ENCODE measurements at places on chromosomes 3 and 15.

- DNase-seq = no peak
Observed at GRCh38 chr3:193885832-193886231, 250.1 kb upstream of the HES1 start.

DNA sequence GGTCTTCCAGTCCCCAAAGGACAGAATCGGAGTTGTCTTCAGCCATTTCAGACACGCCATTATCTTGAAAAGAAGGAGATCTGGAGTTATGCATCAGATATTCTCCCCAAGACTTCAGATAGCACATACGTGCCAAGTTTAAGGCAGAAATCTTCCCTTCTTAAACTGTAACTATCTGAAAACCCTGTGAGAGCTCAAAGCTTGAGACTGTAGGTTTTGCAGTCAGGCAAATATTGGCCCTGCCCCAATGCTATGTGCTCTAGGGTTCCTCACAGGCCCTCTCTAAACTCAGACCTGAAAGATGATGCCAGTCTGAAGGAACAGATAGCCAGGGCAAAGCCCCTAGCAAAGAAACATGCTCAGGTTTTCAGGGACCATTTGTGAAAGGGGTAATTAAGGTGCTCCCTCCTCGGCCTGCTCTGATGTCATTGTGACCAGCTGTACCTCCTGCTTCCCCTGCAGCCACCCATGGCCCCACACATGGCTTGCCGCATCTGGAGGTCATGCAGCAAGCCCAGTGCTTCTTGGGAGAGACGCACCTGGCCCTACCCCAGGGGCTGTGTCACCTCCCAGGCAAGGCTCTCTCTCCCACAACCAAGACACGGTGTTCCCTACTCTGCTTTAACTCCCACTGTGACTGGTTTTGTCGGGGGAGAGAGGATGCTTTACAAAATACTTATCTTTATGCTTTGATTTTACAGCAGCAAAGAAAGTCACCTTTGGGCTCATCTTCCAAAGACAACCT, 53.4 kb upstream of the POMGNT2 start:
- no peak for DNase-seq

DNA sequence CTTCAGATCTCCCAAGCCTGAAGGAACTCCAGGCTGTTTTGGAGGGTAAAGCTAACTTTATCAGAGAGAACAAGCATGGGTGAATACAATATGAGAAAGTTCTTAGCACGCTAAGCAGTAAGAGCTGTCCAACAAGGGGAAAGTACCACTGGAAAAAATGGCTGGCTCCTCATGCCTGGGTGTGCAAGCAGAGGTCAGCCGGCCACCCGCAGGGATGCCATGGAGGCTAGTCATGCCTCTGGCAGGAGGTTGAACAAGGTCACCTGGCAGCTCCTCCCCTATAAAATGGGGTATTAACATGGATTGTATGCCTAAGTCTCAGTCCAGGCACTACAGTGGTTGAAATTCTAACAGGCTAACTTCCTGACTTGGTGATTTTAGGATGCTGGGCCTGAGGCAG, 75.4 kb upstream of the SLC6A1 start:
- DNase-seq = no peak

DNA sequence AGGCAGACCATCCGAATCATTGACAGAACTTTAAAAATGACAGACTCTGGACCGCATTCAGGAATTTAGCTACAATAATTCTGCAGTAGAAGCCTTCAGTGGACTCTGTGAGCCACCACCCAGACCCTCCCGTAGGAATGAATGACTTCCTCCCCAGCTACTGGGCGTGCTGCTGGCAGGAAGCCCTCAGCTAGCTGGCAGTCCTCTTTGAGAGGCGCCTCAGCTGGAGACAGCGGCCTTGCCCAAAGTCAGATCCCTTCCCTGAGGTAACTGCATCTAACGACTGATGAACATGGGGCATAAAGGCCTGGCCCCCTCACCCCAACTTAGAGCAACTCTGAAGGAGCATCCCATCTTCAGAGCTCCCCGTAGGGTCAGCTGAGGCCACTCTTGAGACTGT, 25.8 kb downstream of the CRABP1 start:
- DNase-seq = no peak

DNA sequence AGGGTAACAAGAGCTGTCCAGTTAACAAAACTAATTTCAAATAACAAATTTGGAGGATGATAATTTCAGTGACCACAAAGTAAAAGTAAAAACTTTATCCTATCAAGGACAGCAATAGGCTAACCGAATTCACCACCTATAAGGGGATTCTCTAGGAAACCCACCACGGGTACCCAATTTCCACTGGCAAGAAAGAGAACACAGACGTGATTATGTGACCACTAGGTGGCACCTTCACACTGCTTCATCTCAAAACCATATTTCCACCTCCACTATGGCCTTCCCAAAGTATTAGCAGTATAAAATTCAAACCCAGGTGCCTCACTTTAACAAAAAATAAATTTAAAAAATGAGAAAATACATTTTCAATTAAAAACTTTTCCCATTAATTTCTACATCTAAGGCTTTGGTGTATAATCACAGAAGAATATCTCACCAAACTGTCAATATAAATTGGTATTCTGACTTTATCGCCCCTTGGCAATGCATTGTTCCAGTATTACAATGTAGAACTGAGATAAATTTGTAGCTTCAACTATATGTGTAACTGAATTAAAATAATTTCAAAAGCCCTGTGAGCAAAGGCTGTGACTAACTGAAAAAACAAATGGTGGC, 96.5 kb downstream of the FSIP1 start:
- DNase-seq = peak; percentile 34

GRCh38 chr3:112602217-112602838, 38.6 kb downstream of the CCDC80 start:
- DNase-seq = no peak

DNA sequence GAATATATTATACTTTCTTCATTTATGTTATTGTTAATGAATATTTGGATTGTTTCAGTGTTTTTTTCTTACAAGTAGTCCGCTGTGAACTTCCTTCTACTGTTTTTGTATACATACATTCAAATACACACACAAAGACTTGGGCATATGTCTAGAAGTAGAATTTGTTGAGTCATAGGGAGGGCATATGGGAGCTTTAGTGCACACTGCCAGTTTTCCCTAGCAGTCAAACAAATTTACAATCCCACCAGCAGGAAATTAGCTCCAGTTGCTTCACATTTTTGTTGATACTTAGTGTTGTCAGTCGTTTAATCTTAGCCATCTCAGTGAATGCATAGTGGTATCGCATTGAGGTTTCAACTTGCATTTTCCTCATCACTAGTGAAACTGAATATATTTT, 492.3 kb downstream of the DIPK2A start:
- DNase-seq = no peak

GRCh38 chr3:164641071-164641470, 437.2 kb downstream of the SI start:
- DNase-seq = no peak

DNA sequence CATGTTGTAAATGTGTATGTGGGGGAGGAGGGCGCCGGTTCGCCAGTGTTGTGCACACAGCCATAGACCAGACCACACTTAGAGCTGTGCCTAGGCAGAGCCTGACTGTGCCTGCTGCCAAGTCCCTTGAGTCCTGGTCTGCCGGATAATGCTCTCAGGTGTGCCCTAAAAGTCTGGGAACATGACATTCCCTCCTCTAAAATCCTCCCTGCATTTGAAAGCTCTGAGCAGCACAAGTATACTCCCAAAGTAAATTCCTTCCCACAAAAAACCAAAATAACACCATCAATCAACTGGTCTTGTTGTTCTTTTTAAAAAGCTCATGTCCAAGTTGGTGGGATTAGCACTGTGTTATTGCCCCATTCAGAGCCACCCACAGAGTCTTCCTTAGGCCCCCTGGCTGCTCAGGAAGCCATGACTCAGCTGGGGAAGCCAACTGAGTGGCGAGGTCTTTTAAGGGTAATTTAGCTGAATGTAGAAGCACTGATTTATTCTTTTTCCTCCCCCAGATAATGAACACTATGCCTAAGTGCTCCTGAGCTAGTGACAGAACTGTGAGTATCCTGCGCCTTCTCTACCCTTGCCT, 147.8 kb upstream of the MCTP2 start:
- no peak for DNase-seq

GRCh38 chr3:38281895-38282686, at the start of gene SLC22A14:
SLC22A14 (plus strand) TSS chr3:38282294; CDS start chr3:38306027, 23,733 bp downstream.
- no peak for DNase-seq

Data from Kasumi-1 (cell line).